Activated naive CD8-positive, alpha-beta T cell treated with anti-CD3 and anti-CD28 coated beads, Interleukin-2, amount 10 ng/mL, durations not matched to agents 7 days and 5 days (primary cell): ENCODE measurements at places on chromosomes 2 and 18.

- no peak for DNase-seq
Measured at GRCh38 chr2:219420687-219421086, 2.5 kb downstream of the DES start.

DNA sequence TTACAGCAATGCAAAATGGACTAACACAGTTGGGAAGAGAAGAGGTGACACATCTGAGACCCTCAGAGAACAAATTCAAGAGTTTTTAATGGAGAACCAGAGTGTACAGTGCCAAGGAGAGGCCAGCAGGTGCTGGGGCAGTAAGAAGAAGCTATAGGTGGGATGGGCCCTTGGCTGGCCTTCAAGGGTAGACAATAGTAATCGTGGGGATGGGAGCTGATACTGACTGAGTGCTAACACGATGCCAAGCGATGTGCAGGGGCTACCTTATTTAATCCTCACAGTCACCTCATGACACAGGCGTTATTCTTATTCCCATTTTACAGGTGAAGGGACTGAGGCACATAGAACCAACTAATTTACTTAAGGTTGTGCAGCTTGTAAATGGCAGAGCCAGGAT, 131.9 kb upstream of the ID2 start:
- DNase-seq: no peak

DNA sequence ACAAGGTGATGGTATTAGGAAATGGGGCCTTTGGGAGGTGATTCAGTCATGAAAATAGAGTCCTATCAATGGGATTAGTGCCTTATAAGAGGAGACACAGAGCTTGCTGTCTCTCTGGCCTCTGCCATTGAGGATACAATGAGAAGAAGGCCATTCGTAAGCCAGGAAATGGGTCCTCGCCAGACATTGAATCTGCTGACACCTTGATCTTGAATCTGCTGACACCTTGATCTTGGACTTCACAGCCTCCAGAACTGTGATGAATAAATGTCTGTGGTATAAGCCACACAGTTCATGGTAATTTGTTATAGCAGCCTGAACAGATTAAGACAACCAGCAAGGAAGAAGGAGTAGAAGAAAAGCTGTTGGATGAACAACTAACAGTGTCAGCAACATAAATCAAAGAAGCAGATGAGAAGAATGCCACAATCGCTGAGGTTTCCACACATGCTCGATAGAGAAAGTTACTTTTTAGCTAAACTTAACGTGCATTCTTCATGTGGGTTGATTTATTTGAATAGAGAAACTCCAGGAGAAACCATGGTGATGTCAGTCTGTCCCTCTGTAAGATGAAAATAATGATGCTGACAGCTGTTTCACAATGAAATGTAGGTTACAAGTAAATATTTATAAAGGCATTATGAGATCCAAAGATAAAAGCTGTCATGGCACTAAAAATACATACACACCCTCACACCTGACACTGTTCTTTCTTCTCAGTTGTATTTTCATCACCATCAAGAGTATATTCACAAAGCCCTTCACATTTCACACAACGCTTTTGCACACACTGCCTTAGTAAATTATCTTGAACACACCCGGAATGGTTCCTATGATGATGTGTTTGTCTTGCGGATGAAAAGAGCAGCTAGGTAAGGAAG, 153.7 kb upstream of the NCK2 start:
- DNase-seq: no peak

- no peak for DNase-seq
Measured at GRCh38 chr2:213703406-213704098, 419.3 kb downstream of the SPAG16 start.

- no peak for DNase-seq
Measured at GRCh38 chr18:22822841-22823508, 110.2 kb upstream of the RBBP8 start.

DNA sequence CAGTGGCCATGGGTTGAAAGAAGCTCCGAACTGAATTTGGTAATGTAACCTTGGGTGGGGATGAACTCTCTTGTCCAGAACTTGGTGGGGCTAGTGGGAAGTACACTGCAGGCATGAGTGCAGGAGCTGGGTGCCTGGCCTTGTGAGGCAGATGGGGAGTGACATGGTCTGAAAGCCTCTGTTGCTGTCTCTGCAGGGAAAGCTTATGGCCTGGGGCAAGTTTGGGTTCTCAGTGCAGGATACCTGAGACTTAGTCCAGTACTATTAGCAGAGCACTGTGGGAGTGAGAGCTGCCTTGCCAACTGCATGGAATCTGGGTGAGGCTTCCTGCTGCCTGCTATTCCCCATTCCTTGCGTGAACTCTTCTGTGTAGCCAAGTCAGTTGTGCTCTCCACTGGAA, 1620.9 kb upstream of the NXPH2 start:
- DNase-seq: no peak

DNA sequence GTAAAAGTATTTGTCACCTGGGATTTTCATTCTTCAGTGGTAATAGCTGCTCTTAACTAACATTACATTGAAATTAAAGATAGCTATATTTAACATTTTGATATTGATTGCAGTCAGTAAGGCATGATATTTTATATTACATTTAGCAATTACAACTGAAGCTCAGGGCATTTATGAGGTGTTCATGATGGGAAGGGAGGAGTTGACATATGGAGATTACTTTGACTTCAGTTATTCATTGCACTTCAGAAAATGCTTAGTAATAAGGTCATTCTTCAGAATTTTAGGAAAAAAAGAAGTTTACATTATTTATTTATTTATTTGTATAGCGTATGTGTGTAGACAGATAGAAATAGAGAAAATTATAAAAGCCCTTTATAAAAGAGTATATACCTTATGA, 352.0 kb downstream of the GALNT13 start:
- no peak for DNase-seq

- no peak for DNase-seq
Measured at GRCh38 chr2:65608466-65608865, 176.1 kb upstream of the SPRED2 start.

GRCh38 chr2:70328921-70329561, 27.2 kb upstream of the FAM136A start:
- DNase-seq: no peak

DNA sequence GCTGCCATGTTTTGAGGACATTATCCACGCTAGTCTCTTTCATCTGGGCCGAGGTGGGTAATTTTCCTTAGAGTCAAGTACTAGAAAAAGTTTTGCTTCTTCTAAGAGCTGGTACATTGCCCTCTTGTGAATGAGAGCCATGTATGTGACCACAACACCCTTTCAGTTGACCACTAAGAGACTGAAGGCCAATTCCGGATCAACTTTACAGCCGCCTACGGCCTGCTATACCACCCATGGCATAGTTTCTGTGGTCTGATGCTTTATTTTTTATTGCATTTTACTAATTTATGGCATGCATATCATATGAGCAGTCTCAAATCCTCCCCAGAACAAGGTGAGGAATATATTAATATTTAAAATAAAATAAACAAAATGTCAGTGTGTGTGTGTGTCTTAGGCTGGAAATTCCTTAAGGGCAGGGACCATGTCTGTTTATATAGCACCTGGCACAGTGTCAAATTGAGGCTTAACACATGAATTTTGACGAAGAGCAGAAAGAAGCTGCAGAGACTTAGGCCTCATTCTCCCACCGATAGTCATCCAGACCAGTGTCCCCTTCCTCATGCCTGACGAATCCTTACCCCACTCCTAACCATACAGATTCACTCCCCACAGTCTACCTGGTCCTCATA, 35.4 kb downstream of the PSD4 start:
- no peak for DNase-seq

GRCh38 chr2:74375838-74376237, 4.3 kb downstream of the DCTN1 start:
- DNase-seq: no peak

- no peak for DNase-seq
Measured at GRCh38 chr2:161085149-161085548, 75.1 kb upstream of the TANK start.

GRCh38 chr18:70256994-70257393, 31.9 kb upstream of the SOCS6 start:
- DNase-seq: no peak

DNA sequence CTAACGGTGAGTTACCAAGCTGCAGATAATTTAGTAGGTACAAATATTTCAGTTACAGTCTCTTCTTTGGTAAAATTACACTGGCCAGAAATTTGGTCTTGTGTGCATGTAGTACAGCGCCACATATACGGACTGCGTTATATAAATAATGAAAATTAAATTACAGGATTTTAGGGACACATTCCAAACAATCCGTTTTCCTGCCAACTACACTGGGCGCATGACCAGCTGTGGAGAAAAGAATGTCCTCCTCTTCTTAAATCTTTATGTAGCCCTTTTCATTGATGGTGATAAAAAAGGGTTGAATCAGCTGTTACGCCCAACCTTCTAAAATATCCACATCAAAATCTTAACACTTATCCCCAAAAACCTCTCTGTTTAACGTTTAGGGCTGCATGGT, 37.5 kb downstream of the TCF4 start:
- no peak for DNase-seq

DNA sequence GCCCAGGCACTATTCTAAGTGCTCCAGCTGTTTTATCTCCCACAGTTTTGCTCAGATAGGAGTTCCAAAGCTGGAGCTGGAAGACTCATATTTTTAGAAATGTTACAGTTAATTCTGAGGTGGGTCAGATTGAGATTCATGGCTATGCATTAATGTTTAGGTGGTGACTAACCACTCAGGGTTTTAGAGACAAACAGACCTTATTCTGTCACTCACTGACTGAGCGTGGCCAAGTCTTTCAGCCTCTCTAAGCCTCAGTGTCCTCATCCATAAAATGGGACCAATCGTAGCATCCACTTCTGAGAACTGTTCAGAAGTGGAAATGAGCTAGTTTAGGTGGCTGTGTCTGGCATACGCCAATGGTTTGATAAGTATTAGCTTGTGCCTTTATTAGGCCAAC, 4.3 kb upstream of the CASP8 start:
- DNase-seq: no peak

DNA sequence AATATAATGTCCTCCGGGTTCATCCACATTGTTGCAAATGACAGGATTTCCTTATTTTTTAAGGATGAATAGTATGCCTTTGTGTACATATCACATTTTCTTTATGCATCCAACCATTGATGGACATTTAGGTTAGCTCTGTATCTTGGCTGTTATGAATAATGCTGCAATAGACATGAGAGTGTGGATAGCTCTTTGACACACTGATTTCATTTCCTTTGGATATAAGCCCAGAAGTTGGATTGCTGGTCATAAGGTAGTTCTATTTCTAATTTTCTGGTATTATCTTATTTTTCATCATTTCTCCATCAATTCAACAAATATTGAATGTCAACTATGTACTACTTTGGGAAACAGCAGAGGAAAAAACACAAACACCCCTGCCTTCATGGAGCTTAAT, 423.3 kb downstream of the MTX2 start:
- no peak for DNase-seq

GRCh38 chr2:48187503-48187902, 281.2 kb upstream of the FBXO11 start:
- no peak for DNase-seq

GRCh38 chr2:222707689-222708273, 36.3 kb downstream of the MOGAT1 start:
- DNase-seq: no peak

- no peak for DNase-seq
Measured at GRCh38 chr2:1663621-1664020, 80.7 kb downstream of the PXDN start.

GRCh38 chr2:173264151-173264550, 90.5 kb upstream of the CDCA7 start:
- DNase-seq: no peak

DNA sequence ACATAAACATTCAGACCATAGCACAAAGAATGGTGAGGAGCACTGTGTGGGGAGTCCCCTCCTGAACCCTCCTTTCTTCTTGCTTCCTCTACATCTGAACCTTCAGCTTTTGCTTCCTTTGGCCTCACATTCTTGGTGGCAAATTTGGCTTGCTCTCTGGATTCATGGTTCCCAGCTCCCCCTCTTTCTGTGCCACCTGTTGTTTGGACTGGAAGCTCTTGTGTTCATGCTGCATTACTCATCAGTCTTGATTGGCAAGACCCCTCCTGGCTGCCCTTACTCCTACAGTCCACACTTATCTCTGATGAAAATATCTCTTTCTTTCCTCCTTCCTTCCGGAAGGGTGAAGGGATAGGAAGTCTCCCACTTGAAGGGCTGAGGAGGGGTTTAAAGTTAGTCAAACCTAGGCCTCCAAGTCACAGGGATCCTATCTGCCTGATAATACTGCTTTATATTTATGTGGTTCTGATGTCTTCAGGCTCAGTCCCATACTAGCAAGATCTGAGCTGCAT, 70.0 kb downstream of the MYO3B start:
- no peak for DNase-seq

DNA sequence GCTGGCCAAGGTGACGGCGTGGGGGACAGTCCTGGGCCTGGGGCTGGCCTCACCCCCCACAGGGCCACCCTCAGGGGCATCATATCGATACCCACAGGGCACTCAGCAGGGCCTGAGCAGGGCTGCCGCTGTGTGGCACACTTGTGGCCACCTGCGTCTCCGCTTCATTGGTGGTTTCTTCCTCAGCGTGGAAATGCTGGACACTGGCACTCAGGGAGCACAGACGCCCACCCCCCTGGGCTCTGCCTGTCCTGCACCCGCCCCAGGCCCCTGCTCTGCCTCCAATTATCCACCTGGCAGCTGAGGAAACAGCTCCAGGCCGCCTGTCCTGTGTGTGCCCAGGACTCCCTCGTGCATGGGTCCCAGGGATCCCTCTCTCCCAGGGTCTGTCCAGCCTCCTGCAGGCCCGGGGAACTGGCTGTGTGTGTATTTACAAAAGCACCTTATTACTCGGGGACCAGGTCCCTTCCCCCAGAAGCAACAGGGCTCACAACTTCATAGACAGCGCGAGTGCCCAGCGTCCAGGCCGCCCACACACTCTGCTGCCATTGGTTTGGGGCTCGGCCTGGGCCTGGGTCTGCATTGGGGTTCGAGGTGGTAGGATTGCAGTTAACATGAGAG, 13.1 kb downstream of the CROCC2 start:
- peak; percentile 27 for DNase-seq

- DNase-seq: no peak
Measured at GRCh38 chr2:224958873-224959272, 83.4 kb downstream of the DOCK10 start.

GRCh38 chr2:191262436-191262835, 17.2 kb downstream of the MYO1B start:
- DNase-seq: no peak

GRCh38 chr2:233059797-233060500, at the start of gene INPP5D:
Gene INPP5D, plus strand, starts transcription at chr2:233060342. Its CDS starts 137 bp downstream, at chr2:233060479.
- DNase-seq: peak; percentile 79

- DNase-seq: no peak
Measured at GRCh38 chr2:55114082-55114481, 63.8 kb upstream of the RTN4 start.
